Central memory CD4-positive, alpha-beta T cell (primary cell): ENCODE measurements at places on chromosomes 7 and 10.
A peak's percentile ranks its signal among the peaks of the same experiment; 100 is the strongest.

GRCh38 chr10:128505346-128505745, 379.1 kb upstream of the MKI67 start:
- no peak for DNase-seq

DNA sequence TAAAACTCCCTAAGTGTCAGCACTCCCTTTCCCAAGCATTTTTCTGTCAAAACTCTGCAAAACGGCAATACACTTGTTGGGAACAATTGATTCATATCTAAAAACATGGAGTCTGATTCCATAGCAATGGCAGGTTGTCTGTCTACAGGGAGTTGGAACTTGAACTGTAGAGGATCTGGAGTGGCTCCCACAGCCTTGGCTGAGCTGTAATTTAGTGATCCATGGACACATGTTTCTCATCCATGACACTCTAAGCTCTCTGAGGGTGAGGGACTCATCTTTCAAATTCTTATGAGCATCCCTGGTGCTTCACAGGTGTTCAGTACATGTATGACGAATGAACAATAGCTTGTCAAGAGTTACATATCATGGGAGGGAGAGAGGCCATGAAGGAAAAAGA, 466.1 kb downstream of the GRID1 start:
- DNase-seq: no peak

DNA sequence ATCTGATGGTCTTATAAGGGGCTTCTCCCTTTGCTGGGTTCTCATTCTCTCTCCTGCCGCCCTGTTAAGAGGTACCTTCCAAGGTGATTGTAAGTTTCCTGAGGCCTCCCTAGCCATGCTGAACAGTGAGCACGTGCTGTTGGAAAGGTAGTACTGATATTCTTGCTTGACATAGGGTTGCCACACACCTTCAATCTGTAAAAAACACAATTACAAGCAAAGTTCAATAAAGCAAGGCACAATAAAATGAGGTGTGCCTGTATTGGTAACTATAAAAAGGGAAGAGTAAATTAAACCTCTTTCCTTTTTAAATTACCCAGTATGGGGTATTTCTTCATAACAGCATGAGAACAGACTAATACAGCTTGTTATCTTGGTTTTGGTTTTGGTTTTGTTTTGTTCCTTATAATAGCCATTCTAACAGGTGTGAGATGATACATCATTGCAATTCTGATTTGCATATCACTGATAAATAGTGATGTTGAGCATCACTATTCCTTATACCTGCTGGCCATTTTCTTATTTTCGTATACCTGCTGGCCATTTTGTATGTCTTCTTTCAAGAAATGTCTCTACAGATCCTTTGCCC, 164.9 kb upstream of the TRIM24 start:
- no peak for DNase-seq

DNA sequence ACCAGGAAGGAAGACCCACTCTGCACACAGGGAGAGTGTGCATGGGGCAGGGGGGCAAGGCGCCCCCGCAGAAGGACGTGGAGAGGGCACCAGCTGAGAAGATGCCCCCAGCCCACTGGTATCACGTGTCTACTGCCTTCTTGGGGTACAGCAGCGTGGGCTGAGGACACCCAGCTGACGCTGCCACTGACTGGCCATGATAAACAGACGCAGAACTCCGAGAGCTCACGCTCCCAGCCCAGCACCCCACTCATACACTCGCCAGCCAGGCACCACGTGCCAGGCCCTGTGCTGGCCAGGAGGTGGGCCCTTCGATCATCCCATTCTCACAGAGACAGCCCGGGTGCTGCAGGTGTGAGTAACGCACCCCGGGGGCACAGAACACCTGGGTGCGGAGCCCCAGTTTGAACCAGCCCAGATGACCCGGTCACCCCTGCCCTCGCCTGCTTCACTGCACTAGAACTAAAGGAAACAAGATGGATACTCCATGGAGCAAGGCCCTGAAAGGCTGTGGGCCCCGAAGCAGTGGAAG, 199.8 kb downstream of the MAD1L1 start:
- DNase-seq: no peak

GRCh38 chr10:117964536-117964935, 82.2 kb downstream of the RAB11FIP2 start:
- no peak for DNase-seq

DNA sequence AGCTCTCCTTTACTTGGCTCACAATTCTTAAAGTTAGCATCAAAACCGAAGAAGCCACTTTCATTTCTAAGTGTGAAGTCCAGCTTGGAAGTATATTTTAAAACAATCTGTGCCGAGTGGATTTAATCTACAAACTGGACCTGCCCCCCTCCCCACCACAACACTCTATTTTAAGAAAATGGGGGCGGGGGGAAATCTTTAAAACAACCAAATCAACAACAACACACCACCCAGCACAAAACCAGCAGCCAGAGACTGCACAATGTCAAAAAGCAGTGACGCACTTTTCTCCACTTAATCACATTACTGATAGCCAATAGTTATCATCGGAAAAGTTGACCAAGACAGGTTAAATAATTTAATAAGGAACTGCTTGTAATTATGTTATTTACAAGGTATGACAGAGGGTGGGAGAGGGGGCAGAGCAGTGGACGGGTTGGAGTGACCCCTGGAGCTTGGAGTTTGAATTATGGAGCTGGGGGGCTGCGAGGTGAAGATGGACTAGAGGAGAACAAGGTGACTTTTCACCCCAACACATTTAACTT, 2.8 kb downstream of the EBF3 start:
- no peak for DNase-seq

GRCh38 chr10:21329995-21330627, 195.4 kb downstream of the SKIDA1 start:
- DNase-seq: no peak

GRCh38 chr7:27168265-27168947, 3.1 kb upstream of the HOXA9 start:
- no peak for DNase-seq

DNA sequence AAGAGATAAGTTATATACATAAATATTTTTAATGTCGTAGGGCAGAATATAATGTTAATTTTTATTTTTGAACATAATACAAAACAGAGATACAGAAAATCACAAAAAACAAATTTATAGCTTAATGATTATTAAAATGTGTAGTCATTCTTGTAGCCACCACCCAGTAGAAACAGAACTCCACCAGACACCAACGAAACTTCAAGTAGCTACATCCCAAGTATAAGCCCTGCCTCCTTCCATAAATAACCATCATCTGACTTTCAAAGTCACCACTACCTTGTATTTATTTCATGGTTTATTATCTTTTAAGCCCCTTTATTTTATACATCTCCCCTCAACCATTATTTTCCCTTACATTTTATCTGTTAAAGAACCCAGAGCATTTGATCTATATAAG, 111.9 kb upstream of the ZWINT start:
- no peak for DNase-seq

DNA sequence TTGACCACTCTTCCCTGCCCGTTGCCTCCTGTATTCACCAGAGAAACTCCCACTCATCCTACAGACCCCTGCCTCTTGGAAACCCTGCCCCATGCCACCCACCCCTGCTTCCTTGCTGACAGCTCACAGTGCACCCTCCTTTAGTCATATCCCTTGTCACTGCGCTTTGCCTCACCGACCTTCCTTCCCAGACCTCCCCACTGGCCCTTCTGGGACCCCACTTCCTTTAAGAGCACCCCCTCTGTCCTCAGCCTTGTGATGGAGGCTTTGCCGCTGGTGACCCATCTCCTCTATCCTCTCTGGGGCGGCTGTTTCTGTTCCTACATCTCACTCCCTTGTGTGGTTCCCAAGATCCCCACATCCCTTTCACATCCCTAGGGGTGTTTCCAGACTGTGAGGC, 92.8 kb upstream of the ZMIZ1 start:
- no peak for DNase-seq

DNA sequence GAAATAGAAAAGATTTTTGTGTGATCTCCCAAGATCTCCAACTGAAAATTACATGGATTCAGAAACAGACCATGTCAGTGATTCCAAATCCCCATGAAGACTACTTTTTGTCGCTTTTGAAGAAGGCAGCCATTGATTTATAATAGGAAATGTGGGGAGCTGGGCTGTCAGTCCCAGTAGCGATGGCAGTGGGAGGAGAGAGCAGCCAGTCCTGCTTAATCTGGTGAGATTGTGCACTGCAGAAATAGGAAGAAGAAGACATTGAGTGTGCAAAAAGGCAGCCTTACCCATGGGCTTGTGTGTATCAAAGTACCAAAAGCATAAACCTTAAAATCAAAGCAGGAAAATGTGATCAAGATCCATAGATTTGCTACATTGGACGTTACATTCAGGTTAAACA, 4.8 kb downstream of the ADRB1 start:
- no peak for DNase-seq

DNA sequence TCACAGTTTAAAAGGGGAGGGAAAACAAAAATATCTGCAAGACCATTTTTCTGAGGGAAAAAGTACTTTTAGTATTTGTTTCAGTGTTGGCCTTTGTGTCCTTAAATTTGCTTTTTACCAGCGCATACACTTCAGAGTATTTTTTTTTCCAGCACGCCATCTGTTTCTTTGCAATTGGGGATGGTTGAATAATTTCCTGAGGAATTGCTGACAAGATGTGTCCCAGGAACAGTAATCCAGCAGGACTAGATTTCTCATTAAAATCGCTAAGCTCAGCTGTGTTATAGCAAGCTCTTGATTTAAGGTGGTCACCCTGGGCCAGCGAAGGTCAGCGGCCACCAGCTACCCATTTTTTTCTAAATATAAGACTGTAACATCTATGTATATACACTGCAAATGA, 156.9 kb upstream of the RHOBTB1 start:
- DNase-seq: no peak

DNA sequence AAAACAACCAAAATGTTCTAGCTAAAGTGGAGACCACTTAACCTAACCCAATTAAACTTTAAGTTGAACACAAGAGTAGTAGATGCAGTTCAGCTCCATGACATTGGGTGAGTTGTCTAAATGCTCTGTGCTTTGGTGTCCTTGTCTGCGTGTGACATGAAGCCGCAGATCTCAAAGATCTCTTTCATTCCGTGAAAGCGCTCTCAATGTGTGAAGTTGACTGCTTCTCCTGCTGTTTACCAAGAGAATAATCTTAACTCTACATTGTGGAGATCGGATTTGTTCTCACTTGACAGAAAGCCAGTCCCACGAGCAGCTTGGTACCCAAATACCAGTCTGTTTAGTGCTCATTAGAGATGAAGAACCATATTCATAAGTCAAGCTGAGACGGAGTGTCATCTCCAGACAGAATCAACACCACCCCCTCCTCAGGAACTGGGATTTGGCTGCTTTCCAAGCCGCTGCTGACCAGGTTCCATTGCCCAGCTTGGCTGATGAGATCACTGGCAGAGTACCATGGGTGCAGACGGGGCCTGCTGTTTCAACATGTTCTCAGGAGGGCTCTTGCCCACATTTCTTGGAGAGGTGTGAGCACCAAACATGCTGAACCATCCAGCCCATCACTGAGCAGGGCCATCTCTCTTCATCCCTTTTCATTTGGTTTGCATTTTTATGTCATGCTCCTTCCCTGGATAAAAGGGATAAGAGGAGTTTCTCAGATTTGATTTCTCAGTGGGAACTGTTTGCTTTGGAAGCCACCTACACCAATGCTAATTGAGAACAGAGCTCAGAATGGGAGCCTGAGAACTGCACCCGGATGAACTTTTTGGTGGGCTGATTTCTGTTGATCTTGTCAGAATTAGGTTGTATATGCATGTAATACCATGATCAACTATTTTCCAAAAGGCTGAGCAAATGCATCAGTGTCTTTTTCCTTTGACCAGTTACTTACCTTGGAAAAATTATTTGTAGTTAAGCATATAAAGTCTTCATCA, 95.8 kb upstream of the AGBL3 start:
- DNase-seq: no peak

DNA sequence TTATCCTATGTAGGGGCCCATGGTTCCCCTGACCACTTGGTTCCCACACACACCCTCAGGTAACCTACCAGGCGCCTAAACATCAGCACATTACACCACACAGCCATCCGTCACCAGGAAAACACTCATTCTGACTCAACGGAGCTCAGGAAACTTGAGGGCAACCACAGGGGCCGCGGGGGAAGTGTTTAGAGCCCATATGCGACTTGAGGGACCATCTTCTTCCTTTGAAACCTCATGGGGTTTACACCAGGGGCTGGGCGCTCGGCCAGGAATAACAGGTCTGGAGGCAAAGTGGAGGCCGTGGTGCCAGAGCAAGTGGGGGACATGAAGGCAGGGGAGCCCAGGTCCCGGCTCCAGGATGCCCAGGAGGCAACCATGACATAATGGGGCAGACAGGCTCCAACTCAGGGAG, 1.5 kb downstream of the STX1A start:
- peak; percentile 73 for DNase-seq

GRCh38 chr7:48004032-48004431, 24.6 kb upstream of the HUS1 start:
- DNase-seq: no peak

DNA sequence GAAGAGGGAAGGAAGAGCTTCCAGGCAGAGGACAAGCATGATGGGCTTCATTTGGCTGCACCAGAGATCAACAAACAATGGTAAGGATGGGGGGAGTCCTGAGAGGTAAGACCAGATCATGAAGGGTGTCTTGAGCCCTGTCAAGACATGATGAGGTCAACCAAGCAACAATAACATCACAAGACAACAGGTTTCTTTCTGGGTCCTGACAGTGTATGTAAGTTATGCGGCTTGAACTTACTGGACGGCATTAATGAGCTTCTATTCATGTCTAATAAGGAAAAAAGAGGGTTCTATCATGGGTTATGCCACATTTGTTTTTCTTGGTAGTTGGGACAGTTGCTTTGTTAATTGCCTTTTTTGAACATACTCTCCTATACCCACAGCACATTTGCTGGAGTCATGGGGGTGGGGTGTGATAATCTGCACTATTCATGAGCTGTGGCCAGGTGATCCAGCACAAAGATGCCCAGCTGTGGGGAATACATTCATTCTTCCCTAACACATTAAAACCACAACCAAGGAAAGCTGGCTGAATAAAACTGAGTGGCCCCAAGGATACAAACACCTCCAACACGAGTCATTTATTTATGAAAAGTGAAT, 168.8 kb upstream of the KLF14 start:
- no peak for DNase-seq

GRCh38 chr7:14850039-14850438, 52.5 kb downstream of the DGKB start:
- DNase-seq: no peak

DNA sequence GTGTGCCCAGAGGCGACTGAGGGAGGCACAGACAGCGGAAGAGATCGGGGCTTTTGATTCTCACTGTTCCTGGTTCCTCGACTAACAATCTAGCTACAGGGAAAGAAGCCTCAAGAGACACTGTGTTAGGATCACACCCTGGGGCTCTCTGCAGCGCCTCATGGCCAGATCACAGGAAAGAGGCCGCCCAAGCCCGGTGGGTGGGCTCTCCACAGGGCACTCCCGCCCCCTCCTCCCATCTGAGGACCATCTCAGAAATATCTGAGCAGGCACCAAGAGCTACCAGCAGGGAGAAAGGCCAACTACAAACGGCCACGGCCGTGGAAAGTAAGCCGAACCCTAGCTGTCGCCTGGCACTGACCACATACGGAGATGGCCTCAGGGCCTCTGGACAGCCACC, 224.2 kb downstream of the MLLT10 start:
- DNase-seq: no peak

GRCh38 chr7:138167222-138167621, 91.0 kb downstream of the AKR1D1 start:
- no peak for DNase-seq

- DNase-seq: no peak
Measured at GRCh38 chr10:119493155-119493554, 49.4 kb downstream of the RGS10 start.
